Fibroblast of villous mesenchyme (primary cell): ENCODE measurements at places on chromosomes 13 and 19. TPM values are rescaled to one million over a fixed set of nuclear protein-coding genes. Genes with fewer than 3 reads are reported as not detected.

Gene TIMM29
- total RNA-seq: 38.7 and 41.0 TPM in 2 replicates

Gene CEACAM8
- not detected in 2 replicates for total RNA-seq

Gene SYT3
- under 0.01 TPM in 1 of 2 replicates, not detected in the other for total RNA-seq

Gene TTYH1
- total RNA-seq: not detected in 2 replicates

Gene CDC16
- 58.0 and 62.6 TPM in 2 replicates for total RNA-seq

Gene IL12RB1
- total RNA-seq: 0.64 and 1.3 TPM in 2 replicates

Gene LSM14A
- total RNA-seq: 72.1 and 74.1 TPM in 2 replicates

- DNase-seq: peak; percentile 22
Measured at GRCh38 chr13:102812611-102813287, 13.8 kb downstream of the BIVM start.

- no peak for DNase-seq
Measured at GRCh38 chr13:42395086-42395821, 123.3 kb downstream of the AKAP11 start.

DNA sequence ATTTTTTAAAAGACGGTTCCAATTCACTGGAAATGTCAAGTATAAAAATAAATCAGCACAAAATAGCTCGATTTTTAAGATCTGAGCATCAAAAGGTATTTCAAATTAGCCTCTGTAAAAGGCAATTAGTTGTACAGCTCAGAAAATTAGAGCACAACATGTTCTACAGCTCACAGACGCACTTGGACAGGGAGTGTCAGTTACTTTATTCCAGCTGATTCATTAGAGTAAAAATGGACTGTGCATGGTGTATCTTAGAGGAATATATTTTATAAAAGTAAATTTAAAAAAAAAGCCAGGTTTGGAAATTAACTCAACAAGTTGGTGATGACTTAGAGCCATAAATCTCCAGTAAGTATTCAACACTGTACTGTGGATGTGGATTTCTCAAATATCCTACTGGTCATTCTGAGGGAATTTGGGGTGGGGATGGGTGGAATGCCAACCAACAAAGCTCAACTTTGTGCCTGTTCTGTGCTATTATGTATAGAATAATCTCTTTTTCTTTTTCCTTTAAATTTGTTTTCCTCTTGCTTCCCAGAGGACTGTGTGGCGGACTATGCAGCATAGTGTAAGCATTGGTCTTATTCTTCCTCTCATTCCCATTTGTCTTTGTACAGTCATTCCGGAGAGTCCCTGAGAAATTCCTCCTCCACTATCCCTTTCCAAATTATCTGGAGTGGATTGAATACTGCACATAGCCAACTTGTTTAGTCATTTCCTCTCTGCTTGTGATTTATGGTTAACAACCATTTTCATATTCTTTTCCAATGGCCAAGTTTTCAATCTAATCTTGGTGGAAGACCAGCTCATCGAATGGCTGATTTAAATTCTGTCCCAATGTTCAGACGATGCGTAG lies 169.3 kb downstream of the DCT start:
- peak; percentile 67 for DNase-seq

GRCh38 chr19:7628589-7629311 lies 595 bp downstream of the XAB2 start:
- DNase-seq: no peak

DNA sequence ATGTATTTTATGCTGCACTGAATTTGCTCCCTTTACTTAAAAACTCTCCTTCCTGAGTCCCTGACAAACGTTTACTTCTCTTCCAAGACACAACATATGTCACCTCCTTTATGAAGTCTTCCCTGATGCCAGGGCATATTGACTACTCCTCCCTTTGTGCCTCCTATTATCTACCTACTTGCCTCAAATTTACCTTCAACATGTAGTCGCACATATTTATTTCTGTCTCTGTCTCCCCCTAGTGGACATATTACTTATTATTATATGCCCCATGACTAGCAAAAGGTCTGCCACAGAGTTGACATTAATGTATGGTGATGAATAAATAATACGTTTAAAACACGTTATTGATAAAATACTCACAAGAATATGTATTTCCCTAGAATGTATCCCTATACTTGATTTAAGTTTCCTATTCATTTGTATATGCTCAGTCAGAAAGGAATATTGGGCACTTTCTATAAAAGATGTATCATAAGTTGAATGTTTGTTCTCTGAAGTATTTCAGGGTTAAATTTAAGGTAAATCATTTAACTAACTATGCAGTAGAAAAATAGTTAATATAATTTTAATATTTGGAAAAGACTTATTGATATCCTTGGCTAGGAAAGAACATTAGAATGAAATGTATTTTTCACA lies 250.3 kb upstream of the ATXN8OS start:
- DNase-seq: peak; percentile 20

DNA sequence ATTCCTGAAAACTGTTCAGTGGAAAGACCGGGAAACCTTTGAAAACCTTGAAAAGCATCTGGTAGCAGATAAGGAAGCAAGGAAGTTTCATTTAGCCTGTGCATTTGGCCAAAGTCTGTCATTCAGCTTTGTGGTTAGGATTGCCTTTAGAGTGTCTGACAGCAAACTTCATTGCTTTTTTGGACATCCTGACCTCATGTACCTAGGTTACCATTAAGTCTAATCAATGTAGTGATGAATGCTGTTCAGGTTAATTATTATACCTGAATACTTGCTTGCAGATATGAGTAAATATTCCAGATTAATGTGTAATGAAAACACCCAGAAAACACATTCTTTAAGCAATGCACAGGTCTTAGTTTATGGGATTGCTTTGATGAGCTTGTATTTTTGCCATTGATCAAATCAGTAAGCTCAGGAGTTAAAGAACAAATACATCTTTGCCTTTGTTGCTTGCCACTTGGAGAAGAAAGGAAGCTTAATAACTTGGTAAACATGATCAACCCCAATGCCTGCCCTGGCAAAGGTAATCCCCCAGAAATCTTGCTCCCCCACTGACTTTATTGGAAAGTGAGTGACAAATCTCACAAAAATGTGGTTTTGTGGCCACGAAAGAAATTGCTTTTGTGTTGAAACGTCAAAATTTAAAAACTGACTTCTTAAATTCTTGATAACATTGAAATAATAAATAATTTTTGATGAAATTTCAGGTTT lies 87.4 kb downstream of the SLC15A1 start:
- no peak for DNase-seq

DNA sequence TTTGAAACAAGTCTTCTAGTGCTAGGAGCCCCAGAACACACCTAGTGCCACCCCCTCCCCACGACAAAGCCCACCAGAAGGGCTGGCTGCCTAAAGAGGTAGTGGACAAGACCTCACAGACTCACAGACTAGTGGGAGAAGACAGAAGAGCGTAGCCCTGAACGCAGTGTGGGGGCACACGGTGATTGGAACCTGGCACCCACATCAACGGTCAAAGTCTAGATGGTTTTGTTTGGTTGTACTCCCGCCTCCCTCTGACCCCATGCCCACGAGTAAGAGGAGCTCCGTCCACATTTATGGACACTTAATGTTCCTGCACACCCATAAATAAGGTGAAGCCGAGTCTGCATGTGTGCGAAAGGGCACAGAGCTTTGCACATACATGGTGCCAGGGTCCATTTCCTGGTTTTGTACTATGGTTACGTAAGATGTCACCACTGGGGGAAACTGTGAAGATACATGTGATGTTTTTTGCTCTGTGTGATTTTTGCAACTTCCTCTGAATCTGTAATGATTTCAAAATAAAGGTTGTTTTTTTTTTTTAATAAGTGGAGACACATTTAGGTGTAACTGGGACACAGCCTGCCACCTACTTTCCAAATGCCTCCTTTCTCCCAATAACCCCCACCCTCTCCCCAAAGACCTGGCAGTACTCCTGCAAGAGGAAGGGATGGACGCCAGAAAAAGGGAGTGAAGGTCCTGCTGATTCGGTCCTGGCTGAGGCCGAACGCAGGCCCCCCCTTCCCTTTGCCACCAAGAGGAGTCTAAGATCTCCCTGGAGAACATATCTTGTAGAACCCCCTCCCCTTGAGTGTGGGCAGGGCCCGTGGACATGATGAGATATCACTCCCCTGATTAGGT lies 72.8 kb downstream of the GNG7 start:
- no peak for DNase-seq

DNA sequence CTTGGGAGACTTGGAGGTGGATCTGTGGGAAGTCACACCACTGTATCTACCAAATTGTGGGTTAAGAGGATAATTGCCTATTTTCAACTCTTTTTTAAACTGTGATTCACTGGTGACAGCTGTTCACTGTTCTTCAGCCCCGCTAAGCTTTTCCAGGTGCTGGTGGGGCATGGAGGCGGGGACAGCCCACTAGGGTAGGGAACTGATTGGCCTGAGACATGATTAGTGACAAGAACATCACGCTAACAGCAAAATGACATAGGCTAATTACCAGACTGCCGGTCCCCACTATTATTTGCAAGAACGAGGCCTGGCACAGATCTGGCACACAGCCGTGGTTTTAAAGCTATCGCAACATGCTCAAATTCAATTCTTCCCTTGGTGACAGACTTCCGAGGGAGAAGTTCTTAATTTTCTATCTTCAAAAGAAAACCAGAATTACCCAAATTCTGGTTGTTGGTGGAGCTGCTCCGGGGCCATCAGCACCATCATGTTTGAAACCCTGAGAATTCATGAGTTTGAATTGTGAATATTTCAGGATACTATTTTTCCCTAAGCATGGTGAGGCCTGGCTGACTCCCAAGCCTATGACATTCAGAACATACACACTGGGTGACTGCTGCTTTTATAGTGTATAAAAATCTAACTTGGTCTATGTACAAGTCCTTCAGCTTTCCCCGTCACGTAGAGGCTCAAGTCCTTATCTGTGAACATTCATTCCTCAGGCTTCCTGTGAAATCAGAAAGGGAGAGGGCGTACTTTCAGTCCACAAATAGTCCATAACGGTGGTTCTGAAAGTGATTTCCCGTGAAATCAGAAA lies 17.9 kb downstream of the DOCK9 start:
- no peak for DNase-seq

GRCh38 chr13:70708775-70709174 lies 600.5 kb upstream of the KLHL1 start:
- no peak for DNase-seq

DNA sequence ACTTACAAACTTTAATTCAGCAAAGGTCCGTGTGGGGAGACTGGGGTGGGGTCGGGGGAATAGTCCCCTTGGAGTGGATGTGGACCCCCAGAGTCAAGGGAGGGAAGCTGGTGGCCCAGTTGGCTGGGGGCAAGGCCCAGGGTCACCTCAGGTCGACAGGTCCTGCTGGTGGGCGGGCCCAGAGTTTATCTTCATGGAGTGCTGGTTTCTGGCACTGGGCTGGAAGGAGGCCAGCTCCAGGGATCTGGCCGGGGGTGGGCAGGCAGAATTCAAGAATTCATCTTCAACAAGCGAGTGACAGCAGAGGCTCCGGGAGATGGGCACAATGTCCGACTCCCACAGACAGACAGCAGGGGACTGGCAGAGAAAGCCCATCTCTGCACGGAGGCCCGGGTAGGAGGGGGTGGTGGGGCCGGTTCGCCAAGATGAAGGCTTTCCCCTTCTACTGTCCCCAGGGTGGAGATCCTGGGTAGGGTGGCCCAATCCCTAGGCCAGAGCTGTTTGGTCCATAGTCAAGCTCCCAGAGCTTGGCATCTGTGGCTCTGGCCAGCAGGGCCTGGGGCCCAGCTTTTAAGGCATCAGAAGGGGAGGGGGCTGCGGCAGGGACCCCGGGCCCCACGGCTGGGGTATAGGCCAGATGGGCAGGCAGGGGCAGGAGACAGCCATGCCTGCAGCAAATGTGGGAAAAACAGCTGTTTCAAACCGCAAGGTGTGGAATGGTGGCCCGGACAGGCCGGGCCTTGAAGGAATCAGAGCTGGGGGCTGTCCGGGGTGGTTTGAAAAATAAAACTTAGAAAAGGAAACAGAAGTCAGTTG lies 622 bp upstream of the FDX2 start:
- no peak for DNase-seq

- peak; percentile 87 for DNase-seq
Measured at GRCh38 chr19:11159598-11160439, 4.2 kb upstream of the SPC24 start.

DNA sequence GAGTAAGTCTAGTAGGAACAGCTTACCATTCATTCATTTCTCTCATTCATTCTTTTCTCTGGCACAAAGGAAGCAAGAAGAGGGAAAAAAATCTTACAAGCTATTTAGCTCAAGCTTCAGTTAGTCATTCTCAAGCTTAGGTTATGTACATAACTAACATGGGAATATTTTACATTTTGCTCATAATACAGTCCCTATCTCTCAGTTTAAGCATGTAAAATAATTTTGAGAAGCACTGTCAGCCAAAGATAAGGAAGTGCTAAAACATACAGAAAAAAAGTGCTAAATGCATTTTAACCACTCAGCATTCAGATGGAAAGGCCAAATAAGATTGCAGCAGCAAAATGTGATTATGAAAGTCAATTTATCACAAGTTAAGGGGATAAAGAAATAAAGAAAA lies 7.9 kb downstream of the RBM26 start:
- DNase-seq: no peak

DNA sequence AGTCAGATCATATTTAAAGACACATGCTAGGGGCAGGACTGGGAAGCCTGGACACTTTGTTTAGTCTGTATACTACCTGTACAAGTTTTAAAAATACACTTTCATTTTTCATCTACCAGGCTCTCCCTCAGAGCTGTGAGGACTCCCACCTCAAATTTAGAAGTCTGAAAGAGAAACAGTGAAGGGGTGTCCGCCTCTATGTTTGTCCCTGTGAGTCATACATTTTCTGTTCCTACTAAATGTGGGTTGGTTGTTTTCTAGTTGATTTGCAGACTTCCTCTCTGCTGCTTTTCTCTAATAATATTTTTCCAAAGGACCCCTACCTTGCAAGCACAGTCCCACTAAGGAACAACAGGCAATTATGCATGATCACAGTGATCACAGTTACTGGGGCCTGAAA lies 110.5 kb downstream of the ENOX1 start:
- no peak for DNase-seq

GRCh38 chr19:40598918-40599307 lies 2.3 kb upstream of the LTBP4 start:
- DNase-seq: no peak

- no peak for DNase-seq
Measured at GRCh38 chr13:73198991-73199411, 140.2 kb downstream of the KLF5 start.

GRCh38 chr19:44942067-44942571 lies at the start of gene APOC4:
Gene APOC4, plus strand, starts transcription at chr19:44942237. Its CDS starts 41 bp downstream, at chr19:44942278.
- no peak for DNase-seq

- DNase-seq: no peak
Measured at GRCh38 chr13:95779522-95779921, 102.6 kb downstream of the DNAJC3 start.

DNA sequence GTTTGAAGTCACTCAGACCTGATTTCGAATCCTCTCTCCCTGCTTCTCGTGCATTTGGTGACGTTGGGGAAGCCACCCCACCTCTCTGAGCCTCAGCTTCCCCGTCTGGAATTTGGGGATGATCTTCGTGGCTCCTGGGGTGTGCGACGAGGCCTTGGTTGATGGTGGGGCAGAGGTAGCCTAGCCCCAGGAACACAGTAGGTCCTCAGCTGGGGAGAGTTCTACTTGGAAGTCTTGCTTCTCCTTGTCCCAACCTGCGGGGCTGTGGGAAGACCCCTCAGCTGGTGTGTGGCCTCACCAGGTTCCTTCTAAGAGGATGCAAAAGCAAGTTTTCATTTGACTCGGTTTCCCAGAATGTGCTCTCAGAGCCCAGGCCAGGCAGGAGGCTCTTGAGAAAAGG lies 13.1 kb downstream of the HPN start:
- no peak for DNase-seq
